ENCODE measurements at places on chromosomes 7 and 10.

DNA sequence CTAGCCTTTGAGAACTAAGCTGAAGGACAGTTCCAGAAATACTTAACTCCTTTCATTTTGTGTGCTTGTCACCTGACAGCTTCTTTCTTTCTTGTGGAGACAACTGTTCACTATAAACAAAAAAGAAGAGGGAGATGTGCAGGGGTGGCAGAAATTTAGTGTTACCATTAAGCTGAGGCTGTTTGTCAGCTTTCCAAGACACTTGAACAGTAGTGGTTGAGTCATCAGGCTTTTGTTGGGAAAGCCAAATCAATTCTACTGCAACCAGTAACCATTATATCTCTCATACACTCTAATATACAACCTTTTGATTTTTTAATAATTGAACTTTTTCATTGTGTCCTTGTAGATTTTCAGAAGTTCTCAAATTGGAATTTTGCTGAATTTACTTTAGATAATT, 75.3 kb downstream of the POLL start:
- peak; percentile 20 for DNase-seq

DNA sequence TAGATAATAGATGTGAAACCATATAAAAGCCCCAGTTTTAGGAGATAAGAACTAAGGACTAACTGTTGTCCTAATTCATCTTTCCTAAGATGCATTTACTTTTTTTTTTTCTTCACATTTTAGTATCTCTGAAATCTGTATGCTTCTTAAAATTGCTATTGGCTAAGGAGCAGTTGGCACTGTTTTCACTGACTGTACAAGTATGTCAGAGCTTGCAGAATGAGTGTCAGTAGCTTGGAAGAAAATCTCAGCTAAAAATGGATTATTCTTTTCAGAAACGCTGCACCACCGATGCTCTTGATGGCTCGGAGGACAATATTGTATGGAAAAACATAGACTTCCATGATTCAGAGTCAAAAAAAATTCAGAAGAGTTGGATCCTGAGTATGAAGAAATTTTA, 91.1 kb upstream of the DNAJB12 start:
- DNase-seq, result no peak

GRCh38 chr10:127899766-127900387, 7.0 kb upstream of the PTPRE start:
- DNase-seq, result no peak

- no peak for DNase-seq
Measured at GRCh38 chr10:90741926-90742565, 115.8 kb downstream of the HTR7 start.

GRCh38 chr7:77985232-77985973, 186.8 kb downstream of the PHTF2 start:
- no peak for DNase-seq

GRCh38 chr10:31101123-31101522, 69.5 kb upstream of the ZNF438 start:
- peak; percentile 75 for DNase-seq

DNA sequence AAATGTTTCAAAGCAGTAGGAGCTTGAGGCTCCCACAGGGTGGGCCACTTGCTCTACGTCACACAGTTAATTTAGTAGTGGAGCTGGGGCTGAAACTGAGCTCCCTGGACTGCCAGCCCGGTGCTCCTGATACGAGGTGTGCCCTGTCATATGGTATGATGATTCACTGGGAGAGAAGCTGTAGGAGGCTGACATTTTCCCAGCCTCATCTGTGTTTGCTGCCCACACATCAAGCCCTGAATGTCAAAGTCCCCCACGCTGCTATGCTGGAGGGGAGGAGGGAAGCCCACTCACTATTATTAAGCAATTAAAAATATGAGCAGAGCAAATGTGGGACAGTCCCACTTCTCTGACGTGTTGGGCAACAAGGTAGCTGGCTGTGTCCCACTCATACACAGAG, 81.2 kb upstream of the SORCS3 start:
- DNase-seq, result no peak

GRCh38 chr7:104973909-104974415, 40.0 kb upstream of the KMT2E start:
- peak; percentile 68 for DNase-seq

GRCh38 chr10:114802177-114802576, 19.4 kb upstream of the FHIP2A start:
- no peak for DNase-seq

DNA sequence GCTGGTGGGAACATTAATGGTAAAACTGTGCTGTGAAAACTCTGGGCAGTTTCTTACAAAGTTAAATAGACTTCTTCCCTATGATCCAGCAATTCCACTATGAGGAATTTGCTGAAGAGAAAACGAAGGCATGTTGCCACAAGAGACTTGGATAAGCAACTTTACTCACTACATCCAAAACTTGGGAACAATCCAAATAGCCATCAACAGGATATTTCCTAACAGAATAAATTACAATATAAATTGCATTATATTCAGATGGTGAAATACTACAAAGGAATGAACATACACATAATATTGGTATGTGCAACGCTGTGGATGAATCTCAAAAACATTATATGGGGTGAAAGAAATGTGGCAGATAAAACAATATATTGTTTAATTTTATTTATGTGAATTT, 21.4 kb upstream of the MKI67 start:
- peak; percentile 58 for DNase-seq

DNA sequence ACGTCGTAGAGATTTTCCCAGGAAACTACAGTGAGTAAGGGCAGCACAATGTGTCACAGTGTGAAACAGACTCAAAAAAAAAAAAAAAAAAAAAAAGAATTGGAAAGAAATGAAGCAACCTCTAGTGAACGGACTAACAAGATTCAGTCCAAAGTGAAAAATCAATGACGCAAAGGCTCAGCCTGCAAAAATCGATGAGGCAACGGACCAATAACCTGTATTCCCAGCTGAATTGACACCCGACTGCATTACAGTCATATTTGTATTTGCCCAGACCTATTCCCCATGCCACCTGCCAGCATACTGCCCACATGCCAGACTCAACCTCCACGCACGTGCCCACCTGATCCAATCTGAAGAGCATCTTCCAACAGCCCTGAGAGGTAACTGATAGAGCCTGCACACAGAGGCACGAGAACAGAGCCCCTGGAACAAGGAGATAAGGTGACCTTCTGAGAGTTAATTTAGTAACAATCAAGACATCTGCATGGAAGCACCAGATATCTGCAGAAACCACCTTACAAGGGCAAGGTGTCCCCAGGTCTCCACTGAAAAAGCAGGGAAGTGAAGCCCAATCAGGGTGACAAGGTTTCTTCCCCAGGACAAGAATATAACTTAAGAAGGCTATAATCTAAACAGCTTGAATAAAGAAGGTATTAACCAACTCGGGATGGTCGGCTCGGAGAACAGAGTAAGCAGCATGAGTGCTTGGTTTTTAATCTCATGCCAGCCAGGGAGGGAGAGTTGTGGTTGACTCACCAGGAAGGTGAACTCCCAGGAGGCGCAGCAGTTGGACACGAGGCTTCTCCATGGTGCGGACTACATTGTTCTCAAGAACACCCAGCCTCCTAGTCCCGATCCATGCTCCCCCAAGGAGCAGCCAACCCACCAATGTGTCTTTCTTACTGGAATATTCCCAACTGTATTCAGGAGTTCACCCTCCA, 48.5 kb downstream of the PLXNA4 start:
- no peak for DNase-seq

DNA sequence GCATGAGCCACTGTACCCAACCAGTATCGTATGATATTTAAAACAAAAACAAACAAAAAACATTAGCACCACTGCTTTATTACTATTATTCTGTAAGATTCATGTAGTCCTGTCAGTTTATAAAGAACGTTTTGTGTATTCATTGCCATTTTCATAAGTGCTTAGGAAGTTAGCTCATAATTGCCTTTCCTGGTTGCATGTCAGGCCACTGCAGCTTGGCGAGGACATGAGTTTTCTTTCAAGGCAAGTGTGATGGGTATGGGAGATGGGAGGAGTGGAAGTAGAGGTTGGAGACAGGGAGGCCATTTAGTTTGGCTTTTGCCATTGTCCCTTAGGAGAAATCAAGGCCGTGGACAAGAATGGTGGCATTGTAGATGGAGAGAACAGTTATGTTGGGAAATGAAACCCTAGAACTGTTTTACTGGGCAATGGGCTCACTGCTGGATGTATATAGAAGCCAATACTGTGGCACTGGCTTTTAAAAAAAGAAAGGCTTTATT, 48.9 kb downstream of the TYW1 start:
- no peak for DNase-seq

GRCh38 chr10:2703953-2704352, 363.4 kb upstream of the PFKP start:
- DNase-seq, result no peak

- DNase-seq, result no peak
Measured at GRCh38 chr10:131049016-131049415, 262.5 kb downstream of the TCERG1L start.

- DNase-seq, result no peak
Measured at GRCh38 chr10:3570855-3571266, 214.1 kb downstream of the KLF6 start.

DNA sequence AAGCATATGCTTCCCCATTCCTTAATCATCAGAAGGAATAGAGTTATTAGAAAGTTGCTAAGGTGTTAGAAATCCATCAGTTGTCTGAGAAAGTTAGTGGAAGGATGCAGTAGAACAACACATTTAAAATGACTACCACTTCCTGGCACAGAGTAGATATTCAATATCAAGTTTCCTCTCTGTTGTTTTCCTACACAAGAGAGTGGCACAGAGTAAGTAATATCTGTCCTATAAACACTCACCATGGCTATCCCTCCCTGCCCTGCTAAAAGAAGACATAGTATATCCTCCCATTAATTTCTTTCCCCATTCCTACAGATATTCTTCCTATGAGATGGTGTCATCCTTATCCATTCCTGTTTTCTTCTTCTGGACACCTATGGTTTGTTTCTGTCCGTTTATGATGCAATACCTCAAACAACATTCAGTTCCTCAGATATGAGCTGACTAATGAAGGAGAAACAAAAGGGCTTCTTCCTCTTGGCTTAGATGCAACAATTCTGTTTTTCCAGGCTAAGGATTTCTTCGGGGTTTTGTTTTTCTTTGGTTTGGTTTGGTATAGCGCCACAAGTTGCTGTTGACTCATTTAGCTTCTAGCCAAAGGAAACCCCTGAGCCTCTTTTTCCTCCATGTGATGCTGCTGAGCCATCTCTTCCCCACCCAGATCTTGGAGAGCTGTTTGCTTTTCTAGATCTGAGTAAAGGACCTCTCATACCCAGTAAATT, 32.9 kb upstream of the BPGM start:
- peak; percentile 86 for DNase-seq

DNA sequence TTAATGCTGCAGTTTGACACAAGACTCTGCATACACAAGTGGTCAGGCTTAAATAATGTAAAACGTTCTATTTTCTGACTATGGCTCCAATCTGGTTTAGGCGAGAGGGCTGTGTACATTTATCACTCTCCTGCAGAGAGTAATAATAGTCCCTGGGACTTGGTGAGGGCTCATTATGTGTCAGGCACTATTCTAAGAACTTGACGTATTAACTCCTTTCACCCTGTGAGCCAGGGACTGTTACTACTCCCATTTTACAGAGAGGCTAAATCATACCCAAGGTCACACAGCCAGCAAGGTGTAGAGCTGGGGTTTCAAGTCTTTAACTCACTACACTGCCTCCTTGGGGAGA, 187.2 kb upstream of the LYZL2 start:
- no peak for DNase-seq

- DNase-seq, result no peak
Measured at GRCh38 chr10:100653957-100654781, 91.2 kb upstream of the PAX2 start.

- DNase-seq, result no peak
Measured at GRCh38 chr10:75079436-75080083, 31.9 kb upstream of the SAMD8 start.

DNA sequence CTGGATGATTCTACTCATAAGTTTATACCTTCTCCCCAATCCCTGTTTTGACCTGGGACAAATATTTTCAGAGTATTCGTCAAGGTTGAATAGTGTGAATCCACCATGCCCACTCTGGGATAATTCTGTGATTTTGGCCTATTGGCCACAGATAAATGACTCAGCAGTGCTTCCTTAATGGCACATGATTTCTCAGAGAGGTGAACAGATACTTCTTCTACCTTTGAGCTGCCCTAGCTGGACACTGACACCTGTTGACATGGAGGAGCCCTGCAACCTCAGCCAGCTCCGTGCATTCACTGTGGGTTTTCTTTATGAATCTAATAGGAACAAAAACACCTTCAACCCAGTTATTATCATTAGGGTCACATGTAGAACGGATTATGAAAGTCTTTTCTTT, 40.9 kb upstream of the HPS1 start:
- no peak for DNase-seq

GRCh38 chr7:70782796-70783195, 349.1 kb upstream of the GALNT17 start:
- no peak for DNase-seq

GRCh38 chr7:55288070-55288824, 76.9 kb upstream of the LANCL2 start:
- DNase-seq, result no peak

GRCh38 chr7:16061630-16062029, 359.7 kb downstream of the CRPPA start:
- DNase-seq, result no peak

- peak; percentile 90 for DNase-seq
Measured at GRCh38 chr10:93376372-93377293, 105.5 kb downstream of the MYOF start.

- DNase-seq, result peak; percentile 5
Measured at GRCh38 chr7:128937647-128938543, at the start of gene IRF5. Gene IRF5, plus strand, starts transcription at chr7:128937927. Its CDS starts 4,155 bp downstream, at chr7:128942082.

- DNase-seq, result no peak
Measured at GRCh38 chr7:69450456-69450855, 147.8 kb upstream of the AUTS2 start.

Data from fibroblast of villous mesenchyme (primary cell).